ENCODE measurements at places on chromosomes 16 and 17.

DNA sequence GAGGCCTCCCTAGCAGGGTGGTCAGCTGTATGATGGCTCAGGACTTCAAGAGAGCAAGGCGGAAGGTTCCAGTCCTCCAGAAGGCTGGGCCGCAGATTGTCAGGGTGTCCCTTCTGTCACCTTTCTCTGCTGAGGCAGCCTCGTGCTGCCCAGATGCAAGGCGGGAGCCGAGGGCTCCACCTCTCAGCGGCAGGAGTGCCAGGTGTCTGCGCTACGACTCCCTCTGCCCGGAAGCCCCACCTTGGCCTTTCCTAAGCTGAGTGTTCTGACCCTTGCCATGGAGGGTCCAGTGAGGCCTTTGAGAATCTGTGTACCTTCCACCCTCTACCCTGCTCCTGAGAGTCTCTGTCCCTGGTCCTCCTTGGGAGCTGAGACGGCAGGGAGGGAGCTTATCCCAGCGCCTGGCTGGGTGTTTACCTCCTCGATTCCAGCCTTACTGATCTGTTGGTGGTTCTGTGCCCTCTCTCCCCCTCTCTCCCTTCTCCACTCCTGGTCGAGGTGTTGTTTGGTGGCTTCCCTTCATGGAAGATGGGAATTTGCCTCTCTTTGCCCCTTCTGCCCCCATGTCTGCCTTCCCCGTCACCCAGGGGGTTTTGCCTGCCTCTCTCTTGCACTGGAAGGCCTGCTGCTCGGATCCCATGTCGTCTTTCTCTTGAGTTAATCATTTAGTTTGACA, 2.2 kb upstream of the ZNF750 start:
- DNase-seq: no peak

- no peak for DNase-seq
Measured at GRCh38 chr16:80407265-80407987, 133.4 kb upstream of the DYNLRB2 start.

DNA sequence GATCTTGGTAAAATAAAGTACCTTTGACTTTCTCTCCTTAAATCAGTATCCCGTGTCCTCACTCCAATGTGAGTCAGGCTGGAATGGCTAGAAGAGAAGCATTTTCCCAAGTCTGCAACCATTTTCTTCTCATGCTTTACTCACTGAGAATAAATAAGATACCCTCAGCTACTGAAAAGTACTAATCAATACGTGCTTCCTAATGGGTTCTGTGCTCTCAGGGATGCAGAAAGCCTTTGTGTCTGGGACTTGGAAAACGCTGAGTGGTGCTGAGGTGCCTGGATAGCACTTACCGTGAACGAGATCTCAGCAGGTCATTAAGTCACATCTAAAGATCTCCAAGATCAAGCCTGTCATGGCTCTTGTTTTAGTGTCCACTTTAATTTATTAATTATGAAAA, 672.3 kb upstream of the C16orf82 start:
- no peak for DNase-seq

- no peak for DNase-seq
Measured at GRCh38 chr17:9702914-9703780, 57.8 kb downstream of the USP43 start.

DNA sequence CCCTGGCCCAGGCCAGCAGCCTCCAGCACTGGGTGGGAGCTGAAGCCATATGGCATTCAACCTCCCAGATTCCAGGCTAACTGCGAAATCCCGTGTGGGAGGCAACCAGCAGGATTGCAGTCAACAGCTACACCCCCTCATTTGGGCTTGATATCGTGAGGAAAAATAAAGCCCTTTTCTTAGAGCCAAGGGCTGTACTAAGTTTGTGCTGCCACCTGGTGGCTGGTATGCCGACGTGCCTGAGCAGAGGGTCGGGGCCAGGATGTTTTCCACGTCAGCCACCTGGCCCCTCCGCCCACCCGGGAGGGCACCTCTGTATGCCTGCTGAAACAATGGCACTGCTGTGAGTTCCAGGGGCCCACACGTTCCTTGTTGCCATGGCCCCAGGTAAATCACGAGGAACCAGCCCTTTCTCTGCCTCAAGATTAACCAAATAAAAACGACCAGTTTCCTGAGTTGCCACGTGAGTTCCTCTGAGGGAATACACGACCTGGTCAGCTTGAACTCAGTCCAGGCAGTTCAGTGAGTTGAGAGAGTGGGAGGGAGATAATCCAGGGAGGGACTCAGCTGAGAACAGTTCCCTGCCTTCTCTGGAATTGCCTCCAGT, 9.0 kb downstream of the TMEM98 start:
- DNase-seq: peak; percentile 65

- DNase-seq: no peak
Measured at GRCh38 chr17:58388302-58389190, 28.8 kb downstream of the RNF43 start.

DNA sequence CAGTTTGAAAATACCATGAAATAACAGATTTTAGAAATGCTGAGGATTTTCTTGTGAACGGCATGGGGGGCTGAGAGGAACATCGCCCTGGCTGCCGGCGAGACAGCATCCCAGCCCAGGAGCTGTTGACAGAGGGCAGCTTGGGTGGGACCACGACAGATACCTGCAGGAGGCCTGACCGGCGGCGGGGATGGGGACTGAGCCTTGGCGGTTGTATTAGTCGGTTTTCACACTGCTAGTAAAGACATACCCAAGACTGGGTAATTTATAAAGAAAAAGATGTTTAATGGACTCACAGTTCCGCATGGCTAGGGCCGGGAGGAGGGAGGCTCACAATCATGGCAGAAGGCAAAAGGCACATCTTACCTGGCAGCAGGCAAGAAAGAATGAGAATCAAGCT, 82.3 kb upstream of the DNAH17 start:
- no peak for DNase-seq

GRCh38 chr17:2192367-2193057, 111.1 kb downstream of the SMG6 start:
- peak; percentile 84 for DNase-seq

GRCh38 chr17:34374457-34374856, 11.4 kb upstream of the CCL1 start:
- no peak for DNase-seq
